Foreskin keratinocyte (primary cell): ENCODE measurements at places on chromosomes 11 and 22. TPM values are rescaled to one million over a fixed set of nuclear protein-coding genes. Genes with fewer than 3 reads are reported as not detected.

COA4 gene
- total RNA-seq, result 75.8 and 77.2 TPM in 2 replicates

GPR83 gene
- total RNA-seq, result not detected in 2 replicates

TEX54 gene
- total RNA-seq, result not detected in 2 replicates

KRTAP5-10 gene
- not detected in 2 replicates for total RNA-seq

RAB1B gene
- 141 and 143 TPM in 2 replicates for total RNA-seq

CST6 gene
- 0.28 and 0.82 TPM in 2 replicates for total RNA-seq
